ENCODE measurements at places on chromosomes 1 and 21.

DNA sequence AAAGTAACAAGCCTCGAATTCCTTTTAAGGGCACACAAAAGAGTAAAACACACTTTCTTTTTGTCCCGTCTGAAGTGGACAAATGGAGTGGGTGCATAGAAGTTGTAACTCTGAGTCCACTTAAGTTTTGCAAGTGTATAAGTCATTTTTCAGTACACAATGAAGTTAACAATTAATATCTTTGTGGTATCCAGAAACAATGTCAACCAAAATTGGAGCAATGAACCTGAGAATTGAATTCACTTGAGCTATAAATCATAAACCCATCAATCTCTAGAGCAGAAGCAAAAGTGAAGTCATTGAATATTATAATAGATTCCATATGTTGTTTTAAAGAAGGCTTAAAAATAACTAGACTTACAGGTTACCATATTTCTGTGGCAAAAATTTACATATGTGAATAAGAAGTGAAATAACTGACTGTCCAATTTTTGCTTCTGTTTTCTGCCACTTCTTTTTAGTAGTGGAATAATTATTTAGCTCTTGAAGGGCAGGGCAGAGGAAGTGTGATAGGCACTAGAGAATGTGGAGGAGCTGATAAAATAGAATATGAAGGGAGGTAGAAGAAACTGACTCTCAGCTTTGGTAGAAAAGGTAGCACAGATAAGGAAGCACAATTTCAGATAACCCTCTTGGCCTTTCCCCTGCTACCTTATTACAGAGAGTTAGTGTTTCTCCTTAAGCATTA lies 73.9 kb upstream of the RGL1 start:
- DNase-seq = no peak

- DNase-seq = no peak
Measured at GRCh38 chr1:160122978-160123495, 7.5 kb downstream of the ATP1A2 start.

DNA sequence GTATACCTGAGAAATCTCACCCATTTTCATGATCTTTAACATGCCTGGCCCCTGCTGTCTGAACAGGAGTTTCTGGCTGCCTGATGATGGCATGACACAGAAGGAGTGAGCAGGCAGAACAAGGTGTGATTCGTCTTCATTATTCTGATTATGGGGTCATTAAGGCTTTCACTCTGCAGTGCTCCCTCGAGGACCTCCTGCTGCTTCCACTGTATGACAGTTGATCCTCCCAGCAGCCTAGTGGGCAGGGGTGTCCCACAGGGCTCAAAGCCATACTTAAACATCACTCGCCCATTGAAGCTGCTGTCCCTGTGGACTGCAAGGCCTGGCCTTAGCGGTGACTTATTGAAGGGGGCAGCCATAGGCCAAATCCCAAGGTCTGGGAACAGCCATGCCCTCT lies 12.7 kb upstream of the PARS2 start:
- DNase-seq = no peak

- no peak for DNase-seq
Measured at GRCh38 chr1:11245248-11245647, 17.1 kb downstream of the MTOR start.

DNA sequence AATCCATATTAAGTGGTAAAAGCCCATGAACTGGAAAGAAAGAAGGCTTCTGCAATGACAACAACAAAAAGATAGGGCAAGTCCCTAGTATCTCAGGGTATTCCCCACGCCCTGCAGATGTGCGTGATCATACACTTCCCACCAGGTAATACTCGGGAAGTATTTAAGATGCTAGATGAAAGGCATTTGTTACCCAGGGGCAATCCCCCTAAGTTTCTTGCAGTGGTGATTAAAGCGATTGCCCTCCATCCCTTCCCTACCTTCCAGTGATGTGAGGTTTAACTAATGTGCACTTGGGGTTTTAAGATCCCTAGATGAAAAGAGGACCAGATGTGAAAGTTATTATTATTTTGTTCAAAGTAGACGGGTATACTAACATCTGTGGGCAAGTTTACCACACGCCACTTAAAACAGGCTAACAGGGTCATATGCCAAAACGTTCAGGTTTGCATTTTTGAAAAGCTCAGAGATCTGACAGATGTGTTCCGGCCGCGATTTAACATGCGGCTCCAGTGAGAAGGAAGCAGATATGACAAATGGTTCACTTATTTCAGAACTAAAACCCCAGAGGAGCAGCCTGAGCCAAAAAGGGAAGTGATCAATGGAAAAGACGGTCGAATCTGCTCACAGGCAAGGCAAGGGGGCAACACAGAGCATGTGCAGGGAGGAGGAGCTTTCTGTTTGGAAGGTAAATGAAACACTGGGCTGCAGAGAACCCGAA lies 17.4 kb downstream of the TIAM1 start:
- DNase-seq = no peak
